ENCODE measurements at places on chromosomes 11 and 22.
A peak's percentile ranks its signal among the peaks of the same experiment; 100 is the strongest.

DNA sequence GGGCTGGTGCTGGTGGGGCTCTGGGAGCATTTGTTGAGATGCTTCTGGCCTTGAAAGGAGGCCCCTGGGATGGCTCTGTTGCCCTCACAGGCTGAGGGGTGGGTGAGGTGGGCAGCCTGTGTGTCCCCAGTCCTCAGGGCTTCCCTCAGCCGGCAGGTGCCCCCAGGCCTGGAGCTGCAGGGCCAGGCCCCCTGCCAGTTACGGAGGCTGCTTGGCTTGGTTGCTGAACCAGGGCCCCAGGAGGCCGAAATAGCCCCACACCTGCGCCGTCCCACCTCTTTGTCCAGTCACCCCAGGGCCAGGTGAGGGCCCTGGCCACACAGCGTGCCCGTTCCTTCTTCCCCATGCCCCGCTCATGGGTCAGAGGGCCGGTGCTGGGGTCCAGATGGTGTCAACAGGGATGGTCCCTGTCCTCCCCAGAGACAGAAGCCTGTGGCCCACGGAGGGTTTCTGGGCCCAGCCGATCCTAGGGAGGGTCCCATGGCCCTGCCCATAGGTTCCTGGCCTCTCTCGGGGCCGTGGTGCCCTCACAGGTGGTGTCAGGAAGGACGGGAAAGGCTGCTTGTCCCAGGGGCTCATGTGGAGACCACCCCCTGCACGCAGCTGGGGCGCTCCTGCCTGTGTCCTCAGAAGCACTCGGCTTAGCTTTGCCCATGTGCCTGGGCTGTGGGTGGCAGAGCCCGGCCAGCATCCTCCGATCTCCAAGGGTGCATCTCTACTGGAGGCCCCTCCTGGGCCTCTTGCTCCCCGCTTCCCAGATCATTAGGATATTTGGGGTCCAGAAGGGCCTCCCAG lies 9.2 kb upstream of the TSSC4 start:
- DNase-seq: no peak

DNA sequence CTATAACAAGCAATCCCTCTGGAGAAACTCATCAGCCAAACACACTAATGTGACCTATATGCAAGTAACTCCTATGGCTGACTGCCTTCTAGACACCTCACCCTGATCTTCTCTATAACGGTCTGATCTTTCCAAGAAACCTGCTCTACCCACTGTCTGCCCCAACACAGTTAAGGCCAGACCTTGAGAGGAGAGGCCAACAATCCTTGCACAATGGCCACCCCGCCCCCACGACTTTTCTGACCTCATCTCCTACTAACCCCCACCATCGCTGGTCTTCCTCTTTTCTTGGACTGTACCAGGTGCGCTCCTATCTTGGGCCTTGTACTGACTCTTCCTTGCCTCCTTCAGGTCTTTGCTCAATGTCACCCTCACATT lies 12.5 kb downstream of the HIRA start:
- DNase-seq: no peak

DNA sequence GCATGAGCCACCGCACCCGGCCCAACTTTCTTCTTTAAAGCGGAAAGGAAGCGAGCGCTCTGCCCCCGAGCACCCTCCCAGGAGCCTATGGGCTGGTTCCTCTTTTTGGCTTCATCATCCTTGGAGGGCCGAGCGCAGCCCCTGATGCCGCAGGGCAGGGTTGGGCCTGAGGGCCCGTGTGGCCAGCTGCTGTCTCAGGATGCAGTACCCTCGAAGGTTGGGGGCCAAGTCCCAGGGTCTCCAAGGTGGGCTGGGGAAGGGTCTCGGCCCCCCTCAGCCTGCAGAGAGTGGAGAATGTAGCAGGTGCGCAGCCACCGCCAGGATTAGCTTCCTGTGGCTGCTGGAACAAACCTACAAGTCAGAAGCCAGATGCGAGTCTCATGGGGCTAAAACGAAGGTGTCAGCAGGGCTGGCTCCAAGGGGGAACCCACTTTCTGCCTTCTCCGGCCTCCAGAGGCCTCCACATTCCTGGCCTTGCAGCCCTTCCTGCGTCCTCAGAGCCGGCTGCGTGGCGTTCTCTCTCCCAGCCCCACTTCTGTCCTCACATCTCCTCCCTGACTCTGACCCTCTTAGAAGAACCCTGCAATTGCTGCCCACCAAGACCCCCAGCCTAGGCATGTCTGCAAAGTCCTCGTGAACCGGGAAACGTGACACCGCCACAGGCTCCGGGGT lies 2.9 kb downstream of the PANX2 start:
- DNase-seq: no peak

DNA sequence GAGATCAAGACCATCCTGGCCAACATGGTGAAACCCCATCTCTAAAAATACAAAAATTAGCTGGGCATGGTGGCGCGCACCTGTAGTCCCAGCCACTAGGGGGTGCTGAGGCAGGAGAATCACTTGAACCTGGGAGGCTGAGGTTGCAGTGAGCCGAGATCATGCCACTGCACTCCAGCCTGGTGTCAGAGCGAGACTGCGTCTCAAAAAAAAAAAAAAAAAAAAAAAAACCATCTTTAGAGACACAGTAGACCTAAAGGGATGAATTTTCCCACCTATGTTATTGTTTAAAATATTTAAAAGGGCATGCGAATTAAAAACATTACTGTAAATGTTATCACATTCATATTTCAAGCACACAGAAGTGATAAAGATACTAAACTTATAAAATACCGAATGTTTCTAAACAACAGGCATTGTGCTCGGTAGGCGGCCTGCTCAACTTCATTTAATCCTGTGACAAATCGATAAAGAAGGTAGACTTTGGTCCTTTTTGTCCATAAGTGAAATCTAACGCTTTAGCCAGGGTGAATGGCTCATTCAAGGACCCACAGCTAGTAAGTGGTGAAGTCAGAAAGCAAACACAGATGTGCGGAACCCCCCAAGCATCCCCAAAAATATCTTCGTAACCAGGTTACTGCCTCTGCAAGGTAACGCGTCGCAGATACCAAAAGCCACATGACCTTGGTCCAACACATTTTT lies 16.1 kb downstream of the NCAPD3 start:
- peak; percentile 56 for DNase-seq

DNA sequence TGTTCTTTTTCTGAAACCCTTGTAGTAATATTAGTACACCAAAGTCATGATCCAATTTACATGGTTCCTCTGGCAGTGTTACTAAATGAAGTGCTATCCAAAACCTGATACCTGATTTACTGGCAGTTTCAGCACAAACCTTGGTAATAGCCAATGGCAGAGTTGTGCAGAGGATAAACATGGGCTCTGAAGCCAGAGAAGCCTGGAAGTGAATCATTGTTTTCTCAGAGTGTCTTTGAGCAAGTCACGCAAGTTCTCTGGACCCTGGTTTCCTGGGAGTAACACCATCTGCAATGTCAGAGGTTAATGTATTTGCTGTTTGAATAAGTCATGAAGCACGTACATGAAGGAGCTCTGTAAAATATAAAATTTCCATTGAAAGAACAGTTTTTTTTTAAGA lies 222.3 kb upstream of the NARS2 start:
- no peak for DNase-seq

DNA sequence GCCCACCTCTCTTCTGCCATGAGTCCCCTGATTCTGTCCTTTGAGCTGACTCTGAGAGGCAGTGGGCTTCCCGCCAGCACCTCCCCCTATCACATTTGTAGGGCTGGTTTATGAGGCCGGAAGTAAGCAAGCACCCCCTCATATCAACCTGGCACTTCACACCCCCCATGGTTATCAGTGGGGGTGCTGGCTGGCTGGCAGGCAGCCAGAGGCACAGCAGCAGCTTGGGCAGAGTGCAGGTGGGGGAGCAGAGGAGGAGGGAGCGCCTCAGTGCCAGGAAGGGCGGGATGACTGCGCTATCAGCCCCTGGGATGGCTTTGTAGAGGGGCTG lies 22.9 kb upstream of the CHRM4 start:
- DNase-seq: no peak
